ENCODE measurements at places on chromosomes 12 and 14. TPM values are rescaled to one million over a fixed set of nuclear protein-coding genes. Genes with fewer than 3 reads are reported as not detected.

The OTX2 gene
- not detected for total RNA-seq

DNA sequence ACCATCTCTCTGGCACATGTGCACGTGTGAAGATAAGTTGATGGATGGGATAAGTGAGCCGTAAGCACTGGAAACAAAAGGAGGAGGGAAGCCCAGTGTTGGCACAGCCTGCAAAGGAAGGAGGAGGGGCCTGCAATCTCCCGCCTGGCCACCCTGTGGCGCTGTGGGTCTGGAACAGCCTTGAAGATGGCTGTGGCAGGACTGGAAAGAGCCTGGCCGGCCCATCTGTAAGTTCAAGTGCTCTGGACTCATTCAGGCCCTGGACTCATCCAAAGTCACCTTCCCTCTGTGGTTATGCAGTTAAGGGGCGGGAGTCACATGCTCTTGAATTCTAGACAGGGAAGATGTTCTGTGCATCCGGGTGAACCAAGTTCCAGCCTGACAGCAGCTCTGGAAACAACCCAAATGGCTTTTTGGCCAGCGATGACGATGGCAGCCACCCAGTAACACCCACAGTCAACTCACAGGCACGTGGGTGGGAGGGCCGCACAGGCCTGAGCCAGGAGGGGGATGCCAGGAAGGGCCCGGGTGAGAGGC is 50.4 kb downstream of the CHGA start:
- no peaks in the 10 kb centered on the region for H3K27me3 ChIP-seq
- H3K4me3 ChIP-seq = no peak overlapping the region
- H3K4me1 ChIP-seq = no peaks in the 10 kb centered on the region
- no peak overlapping the region for H3K27ac ChIP-seq

GRCh38 chr12:57614948-57615500 is 3.8 kb downstream of the ARHGEF25 start:
- no peak overlapping the region for H3K4me3 ChIP-seq
- no peak overlapping the region for H3K27ac ChIP-seq
- H3K4me1 ChIP-seq = no peaks in the 10 kb centered on the region

The CHGA gene
- not detected for total RNA-seq

DNA sequence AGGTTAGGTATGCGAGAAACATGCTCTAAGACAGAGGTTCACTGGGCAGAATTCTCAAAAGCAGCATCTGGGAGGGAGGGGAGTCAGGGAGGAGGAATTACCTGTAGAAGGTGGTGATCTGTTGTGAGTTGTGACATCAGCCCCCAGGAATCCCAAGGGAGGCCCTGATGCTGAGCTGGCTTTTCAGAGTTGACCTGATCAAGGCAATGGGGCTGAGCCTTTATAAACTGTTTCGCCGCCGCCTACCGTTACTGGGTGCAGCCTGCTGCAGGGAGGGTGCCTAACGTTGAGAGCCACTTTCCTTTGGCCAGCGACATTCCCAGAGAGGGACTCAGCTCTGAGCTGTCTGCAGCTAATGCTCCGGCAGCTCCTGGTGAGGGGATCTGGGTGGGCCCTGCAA is 257.9 kb upstream of the TMEM132C start:
- no peaks in the 10 kb centered on the region for H3K4me1 ChIP-seq
- DNase-seq = peak; percentile 44
- H3K36me3 ChIP-seq = no peaks in the 10 kb centered on the region
- H3K4me3 ChIP-seq = no peak overlapping the region
- no peaks in the 10 kb centered on the region for H3K27me3 ChIP-seq

GRCh38 chr14:64788706-64789105 is 84.5 kb downstream of the PLEKHG3 start:
- no peak overlapping the region for H3K27ac ChIP-seq
- H3K27me3 ChIP-seq = no peaks in the 10 kb centered on the region
- H3K4me3 ChIP-seq = no peak overlapping the region
- DNase-seq = no peak
- no peaks in the 10 kb centered on the region for H3K4me1 ChIP-seq
- H3K36me3 ChIP-seq = no peaks in the 10 kb centered on the region

The TRPV4 gene
- total RNA-seq = not detected

DNA sequence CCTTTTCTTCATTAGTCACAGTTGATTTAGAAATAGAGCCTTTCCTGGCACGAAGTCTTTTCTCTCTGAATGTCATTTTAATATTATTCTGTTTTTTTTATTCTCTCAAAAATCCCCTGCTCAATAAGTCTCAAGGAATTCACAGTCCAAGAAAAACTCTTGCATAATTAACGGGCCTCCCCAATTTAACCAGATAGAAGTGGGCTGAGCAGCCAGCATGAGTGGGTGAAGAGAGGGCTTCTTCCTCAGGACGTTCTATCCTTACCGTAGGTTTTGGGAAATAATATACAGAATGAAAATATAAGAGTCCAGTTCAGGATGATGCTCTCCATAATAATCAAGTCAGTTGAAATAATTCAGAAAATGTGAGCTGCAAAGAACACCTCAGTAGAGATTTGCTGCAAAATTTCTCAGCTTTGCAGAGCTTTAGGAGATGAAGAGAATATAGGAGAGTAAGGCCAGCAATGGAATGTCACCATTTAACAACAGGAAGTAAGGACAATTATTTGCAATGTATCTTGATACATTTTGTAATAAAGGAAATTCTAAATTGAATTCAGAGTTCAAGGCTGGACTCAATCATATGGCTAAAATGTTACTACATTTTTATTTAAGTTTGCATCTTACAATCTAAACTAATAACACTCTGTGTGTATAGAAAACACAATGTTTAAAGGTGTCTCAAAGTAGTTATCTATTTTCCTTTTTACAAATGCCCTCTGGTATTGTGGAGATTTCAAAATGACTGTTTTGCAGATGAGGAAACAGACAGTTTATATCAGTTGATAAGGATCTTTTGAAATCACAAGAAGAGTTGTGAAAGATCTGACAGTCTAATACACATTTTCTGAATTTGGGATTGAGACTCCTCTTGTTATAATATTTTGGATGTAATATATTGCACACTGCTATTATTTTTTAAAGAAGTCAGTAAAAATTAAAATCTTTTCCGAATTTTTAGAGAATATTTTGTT is 1724.1 kb upstream of the SEL1L start:
- no peaks in the 10 kb centered on the region for H3K36me3 ChIP-seq
- no peak overlapping the region for H3K27ac ChIP-seq
- no peak for DNase-seq

GRCh38 chr14:71467361-71467811 is 464.8 kb upstream of the RGS6 start:
- H3K27ac ChIP-seq = no peak overlapping the region
- no peaks in the 10 kb centered on the region for H3K36me3 ChIP-seq
- H3K27me3 ChIP-seq = no peaks in the 10 kb centered on the region
- DNase-seq = no peak
- H3K4me1 ChIP-seq = peaks cover 4% of the 10 kb centered on the region
- no peak overlapping the region for H3K4me3 ChIP-seq

DNA sequence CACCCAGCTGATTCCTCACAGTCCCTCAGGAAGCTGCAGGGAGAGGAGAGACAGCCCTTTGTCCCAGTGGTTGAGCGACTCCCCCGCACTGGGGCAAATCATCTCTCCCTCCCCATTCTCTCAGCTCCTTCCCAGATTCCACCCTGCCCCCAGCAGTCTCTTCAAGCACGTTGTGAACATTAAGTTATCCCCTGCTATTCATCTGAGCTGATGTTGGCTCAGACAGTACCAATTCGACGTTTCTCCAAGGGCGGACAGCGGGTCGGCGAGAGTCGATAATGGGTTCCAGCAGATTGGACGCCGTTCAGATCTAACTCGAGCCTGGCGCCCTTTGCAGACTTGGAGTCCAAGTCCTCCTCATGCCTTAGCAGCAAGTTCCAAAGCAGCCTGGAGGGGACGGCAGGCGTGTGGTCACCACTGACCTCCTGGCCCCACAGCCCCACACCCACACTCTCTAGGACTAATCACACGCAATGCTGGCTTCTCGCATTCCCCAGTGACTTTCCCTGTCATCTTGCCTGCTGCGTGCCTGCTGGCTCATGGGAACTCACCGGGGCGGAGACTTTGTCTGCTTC is 245.9 kb downstream of the CHST11 start:
- no peaks in the 10 kb centered on the region for H3K27me3 ChIP-seq
- H3K4me3 ChIP-seq = no peak overlapping the region
- no peak overlapping the region for H3K27ac ChIP-seq
- H3K36me3 ChIP-seq = no peaks in the 10 kb centered on the region
- H3K4me1 ChIP-seq = no peaks in the 10 kb centered on the region

DNA sequence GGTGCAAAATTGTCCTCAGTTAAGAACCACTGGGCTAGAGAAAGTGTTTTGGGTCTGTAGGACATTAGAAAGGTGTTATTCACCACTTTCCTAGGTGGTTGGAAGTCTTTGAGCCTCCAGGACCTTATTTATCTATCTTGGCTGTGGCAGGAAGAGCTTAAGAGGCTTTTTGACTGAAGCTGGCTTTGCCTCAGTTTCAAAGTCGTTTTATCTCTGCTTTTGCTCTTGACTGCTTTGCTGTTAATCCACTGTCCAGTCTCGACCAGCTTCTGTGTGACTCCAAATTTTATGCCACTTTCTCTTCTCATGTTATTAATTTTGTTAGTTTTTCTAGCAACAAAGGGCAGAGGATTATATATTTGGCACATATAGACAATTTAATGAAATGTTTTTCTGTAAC is 60.3 kb downstream of the PPHLN1 start:
- no peaks in the 10 kb centered on the region for H3K36me3 ChIP-seq
- 0 out of 2 replicates have a peak, but pooled peaks cover 7% of the 10 kb centered on the region for H3K4me1 ChIP-seq
- no peaks in the 10 kb centered on the region for H3K27me3 ChIP-seq
- H3K27ac ChIP-seq = no peak overlapping the region
- H3K4me3 ChIP-seq = no peak overlapping the region

All from Caco-2 (cell line).